Adipocyte (in vitro differentiated cells): ENCODE measurements at places on chromosomes 1 and 21.
A peak's percentile ranks its signal among the peaks of the same experiment; 100 is the strongest.

DNA sequence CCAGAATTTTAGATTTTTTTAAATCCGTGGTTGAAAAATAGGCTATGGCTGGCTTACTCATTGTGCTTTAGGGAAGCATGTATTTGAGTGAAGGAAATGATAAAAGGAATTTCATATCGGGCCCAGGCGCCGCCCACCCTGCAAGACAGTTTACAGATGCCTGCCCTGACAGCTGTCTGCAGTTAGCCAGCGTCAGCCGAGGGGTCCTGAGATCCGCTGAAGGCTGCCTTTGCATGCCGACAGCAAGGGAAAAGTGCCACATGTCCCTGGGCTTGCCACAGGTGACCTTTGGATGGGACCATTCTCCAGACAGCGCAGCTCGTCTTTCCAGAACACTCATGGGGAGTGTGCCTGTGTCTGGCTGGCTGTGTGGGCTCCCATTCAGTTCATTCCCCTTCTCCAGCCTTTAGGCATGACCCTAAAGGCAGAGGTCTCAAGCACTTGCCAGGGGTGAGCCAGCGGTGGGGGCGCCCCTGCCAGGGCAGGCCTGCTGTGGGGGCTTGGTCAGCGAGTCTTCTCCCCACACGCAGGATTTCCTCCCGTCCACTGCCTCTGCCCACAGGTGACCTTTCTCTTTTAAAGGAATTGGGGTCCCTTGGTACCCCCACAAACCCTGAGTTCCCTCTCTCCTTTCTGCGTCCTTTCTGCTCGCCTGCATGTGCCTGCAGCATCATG is 46.1 kb upstream of the TRAPPC10 start:
- no peak for DNase-seq

DNA sequence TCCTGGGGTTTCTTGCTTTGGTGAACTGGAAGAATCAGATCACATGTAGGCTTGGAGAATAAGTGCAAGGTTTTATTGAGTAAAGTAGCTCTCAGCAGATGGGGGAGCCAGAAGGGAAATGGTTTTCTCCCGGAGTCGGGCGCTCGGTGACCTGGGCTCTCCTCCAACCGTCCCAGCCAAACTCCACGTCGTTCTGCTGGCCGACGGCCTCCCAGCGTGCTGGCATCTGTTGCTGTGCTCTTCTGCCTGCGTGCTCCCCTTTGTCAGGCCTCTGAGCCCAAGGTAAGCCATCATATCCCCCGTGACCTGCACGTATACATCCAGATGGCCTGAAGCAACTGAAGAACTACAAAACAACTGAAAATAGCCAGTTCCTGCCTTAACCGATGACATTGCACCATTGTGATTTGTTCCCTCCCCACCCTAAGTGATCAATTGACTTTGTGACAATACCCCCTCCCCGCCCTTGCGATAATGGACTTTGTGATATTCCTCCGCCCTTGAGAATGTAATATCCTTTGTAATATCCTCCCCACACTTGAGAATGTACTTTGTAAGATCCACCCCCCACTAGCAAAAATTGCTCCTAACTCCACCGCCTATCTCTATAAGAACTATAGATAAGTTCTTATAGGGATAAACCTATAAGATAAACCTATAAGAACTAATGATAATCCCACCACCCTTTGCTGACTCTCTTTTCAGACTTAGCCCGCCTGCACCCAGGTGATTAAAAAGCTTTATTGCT is 88.3 kb downstream of the SMYD3 start:
- no peak for DNase-seq

- no peak for DNase-seq
These were observed 187.8 kb upstream of the HP1BP3 start for GRCh38 chr1:20974951-20975350.

DNA sequence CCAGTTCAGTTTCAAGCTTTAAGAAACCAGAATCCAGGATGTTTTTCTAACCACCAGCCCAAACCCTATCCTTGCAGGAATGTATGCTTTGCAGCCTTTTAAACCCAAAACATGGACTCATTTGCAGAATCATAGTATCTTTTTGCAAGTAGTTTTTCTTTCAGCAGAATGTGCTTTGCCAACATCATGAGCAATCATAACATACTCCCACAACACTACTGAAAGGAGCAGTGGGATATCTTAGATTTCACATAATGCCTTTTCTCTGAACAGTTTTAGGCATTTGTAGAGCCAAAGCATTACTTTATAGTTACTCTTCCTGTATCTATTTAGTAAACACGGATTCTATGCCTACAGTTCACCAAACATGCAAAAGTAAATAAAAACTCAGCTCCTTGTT is 10.0 kb upstream of the SH2D2A start:
- peak; percentile 34 for DNase-seq

GRCh38 chr21:34900376-34900775 is 148.7 kb downstream of the RUNX1 start:
- DNase-seq = no peak

GRCh38 chr1:163178628-163179027 is 24.1 kb downstream of the RGS5 start:
- peak; percentile 9 for DNase-seq

GRCh38 chr1:165851034-165851658 is 23.7 kb downstream of the UCK2 start:
- DNase-seq = peak; percentile 14

- DNase-seq = no peak
These were observed 357.8 kb upstream of the SGIP1 start for GRCh38 chr1:66176012-66176715.

- DNase-seq = no peak
These were observed 7.6 kb downstream of the ZBTB48 start for GRCh38 chr1:6587261-6588005.

GRCh38 chr1:51736702-51737101 is 119.8 kb downstream of the OSBPL9 start:
- peak; percentile 40 for DNase-seq
